Stimulated activated CD8-positive, alpha-beta memory T cell treated with anti-CD3 and anti-CD28 coated beads, Interleukin-4, amount 100 ng/mL, for 48 hours (primary cell): ENCODE measurements at places on chromosomes 6 and 20.
A peak's percentile ranks its signal among the peaks of the same experiment; 100 is the strongest.

- DNase-seq, result no peak
Measured at GRCh38 chr6:15578716-15579391, 84.0 kb downstream of the DTNBP1 start.

DNA sequence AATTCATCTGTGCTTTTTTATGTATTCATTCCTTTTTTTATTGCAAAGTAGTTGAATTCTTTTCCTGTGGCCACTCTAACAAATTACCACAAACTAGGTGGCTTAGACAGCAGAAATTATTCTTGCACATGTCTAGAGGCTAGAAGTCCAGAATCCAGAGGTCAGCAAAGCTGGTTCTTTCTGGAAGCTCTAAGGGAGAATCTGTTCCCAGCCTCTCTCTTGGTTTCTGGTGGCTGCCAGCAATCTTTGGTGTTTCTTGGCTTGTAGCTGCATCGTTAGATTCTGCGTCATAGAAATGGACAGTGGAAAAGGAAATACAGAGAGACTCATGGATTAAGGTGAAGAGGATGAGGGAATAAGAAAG, 39.3 kb downstream of the GSTA2 start:
- DNase-seq, result no peak

GRCh38 chr6:25137916-25138232, 141.3 kb upstream of the CARMIL1 start:
- DNase-seq, result no peak

GRCh38 chr6:111061508-111061907, 25.8 kb upstream of the SLC16A10 start:
- no peak for DNase-seq

- no peak for DNase-seq
Measured at GRCh38 chr6:92110403-92110802, 1309.0 kb downstream of the EPHA7 start.

DNA sequence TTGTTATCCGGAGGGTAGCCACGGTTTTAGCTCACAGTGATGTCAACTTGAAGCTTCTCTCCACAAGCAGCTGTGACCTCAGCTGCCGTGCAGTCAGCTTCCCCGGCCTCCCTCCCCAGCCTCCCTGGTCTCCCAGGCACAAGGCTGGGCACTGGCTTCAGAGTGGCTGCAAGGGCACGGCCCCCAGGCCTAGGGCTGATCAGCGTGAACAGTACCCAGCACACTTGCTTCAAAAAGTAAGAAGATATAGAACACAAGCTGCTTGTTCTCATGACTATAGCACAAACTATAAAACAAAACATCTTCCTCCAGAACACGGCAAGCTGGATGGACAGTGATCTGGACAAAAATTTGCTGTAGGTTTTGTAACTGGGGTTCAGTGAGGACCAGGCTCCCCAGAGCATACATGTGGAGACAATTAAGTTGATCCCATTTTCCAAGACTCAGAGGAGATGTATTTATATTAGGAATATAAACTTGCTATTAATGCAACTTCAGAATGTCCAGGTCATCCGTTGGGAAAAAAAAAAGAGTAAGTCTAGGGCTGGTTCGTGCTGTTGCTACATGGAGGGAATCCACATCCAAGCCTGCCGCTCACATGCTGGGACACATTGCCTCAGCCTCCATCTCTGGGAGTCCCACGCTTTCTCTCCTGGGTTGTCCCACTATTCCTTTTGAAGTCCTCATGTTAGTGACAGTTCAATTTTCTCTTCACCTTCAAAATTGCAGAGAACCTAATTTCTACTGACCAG, 199.4 kb upstream of the THBS2 start:
- no peak for DNase-seq

DNA sequence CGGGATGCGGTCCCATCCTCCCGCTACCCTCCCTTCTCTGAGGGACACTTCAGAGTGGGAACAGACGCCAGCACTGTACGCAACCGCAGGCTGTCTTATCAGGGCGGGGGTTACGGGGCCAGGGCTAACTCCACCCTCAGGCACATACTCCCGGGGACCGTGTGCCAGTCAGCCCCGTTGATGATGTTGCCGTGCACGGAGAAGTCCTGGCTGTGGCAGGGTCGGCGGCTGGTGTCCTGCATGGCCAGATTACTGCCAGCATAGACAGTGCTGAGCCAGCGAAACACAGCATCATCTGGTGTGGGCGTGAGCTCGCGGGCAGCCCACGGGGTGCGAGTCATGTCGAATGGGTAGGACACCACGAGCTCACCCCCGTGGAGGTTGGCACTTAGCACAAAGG, 5.0 kb downstream of the CPXM1 start:
- no peak for DNase-seq

- DNase-seq, result no peak
Measured at GRCh38 chr6:87729965-87730719, 28.1 kb upstream of the AKIRIN2 start.

DNA sequence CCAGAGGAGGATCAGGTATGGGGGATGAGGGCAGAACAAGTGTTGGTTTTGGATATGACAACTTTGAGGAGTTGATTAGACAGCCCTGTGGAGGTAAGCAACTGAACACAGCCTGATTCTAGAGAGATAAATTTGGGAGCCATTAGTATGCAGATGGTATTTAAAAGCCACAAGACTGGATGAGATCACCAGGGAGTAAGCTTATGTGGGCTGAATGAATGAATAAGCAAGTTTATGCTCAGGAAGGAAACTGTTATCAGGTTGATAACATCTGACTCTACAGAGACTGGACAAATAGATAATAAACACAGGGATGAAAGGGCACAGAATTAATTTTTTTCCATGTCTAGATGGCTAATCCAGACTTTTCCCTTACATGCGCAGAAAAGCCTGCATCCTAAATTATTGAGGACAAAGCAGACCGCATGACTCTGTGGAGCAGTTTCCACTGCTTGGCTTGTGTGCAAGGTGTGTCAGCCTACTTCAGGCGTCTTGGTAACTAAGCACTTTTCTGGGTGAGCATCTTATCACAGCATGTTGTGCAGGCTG, 150.6 kb downstream of the GJA10 start:
- no peak for DNase-seq

DNA sequence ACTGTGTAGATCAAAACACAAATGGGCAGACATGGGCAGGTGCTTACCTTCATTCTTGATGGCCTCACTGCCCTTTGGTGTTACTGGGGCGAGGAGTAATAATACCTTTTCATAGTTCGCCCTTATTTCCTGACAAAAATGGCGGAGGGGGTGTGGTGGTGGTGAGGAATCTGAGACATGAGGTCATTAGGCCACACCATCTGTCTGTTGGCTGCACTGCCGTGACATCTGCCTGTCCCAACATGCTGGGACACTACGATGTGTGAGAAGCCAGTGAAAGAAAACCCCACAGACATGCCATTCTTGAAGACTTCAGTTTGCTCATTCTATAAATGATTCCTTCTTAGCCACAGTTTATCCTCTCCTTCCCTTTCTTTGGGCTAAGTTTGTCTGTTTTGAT, 13.4 kb upstream of the MAPRE1 start:
- no peak for DNase-seq

GRCh38 chr6:147268254-147268653, 64.0 kb downstream of the STXBP5 start:
- DNase-seq, result no peak

DNA sequence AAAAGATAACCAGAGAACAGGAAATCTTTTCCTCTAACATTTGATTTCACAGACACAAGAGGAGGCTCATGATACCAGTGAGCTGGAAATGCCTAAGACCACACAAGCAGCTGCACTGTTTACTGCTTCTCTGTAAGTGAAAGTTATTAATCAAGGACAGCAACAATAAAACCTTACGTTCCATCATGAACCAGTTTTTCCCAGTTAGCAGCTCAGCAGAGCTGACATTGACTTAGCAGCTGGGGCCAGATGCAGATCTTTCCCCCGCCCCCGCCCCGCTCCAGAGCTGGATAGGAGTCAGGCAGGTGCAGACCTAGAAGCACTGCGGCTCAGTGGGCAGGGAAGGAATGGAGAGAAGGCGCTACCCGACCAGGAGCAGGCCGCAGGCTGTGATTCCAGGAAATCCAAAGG, 275.2 kb downstream of the GMDS start:
- no peak for DNase-seq

DNA sequence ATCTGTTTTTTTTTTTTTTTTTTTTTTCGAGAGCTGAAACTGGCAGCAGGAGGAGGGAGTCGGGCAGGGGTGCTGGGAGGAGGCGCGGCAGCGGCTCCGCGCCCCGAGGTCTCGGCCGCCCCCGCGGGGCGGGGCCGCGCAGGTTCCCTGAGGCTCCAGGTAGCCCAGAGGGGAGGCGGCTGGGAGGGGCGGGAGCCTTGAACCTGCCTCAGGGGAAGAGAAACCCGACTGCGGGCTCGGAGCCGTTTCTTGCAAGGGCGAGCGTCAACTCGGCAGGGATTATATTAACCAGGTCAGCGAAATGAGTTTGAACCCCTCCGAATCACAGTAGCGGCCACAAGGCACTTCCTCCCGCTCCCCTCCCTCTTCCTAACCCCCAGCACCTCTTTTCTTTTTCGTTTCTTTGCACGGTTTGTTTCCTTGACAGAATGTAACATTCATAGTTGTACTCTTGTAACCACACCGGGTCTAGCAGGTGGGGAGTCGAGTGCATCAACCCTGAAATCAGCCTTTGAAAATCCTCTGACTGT, 2.0 kb downstream of the MYB start:
- peak; percentile 88 for DNase-seq

DNA sequence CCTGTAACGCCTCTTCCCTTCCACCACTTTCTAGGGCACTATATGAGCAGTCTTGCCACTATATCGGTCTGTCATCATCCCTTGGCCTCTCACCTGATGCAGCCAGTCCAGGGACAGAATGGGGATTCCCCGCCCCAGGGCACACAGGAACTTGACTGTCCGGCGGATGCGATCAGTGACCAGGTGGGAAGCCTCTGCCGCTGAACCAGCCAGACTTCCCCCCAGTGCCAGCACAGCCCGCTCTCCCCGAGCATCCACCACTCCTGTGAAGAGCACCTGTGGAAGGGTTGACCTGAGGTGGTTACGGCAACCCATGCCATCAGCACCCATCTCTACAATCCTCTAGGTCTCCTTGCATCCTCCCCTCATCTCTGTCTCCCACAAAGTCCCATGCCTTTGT, 12.2 kb upstream of the NRM start:
- no peak for DNase-seq

DNA sequence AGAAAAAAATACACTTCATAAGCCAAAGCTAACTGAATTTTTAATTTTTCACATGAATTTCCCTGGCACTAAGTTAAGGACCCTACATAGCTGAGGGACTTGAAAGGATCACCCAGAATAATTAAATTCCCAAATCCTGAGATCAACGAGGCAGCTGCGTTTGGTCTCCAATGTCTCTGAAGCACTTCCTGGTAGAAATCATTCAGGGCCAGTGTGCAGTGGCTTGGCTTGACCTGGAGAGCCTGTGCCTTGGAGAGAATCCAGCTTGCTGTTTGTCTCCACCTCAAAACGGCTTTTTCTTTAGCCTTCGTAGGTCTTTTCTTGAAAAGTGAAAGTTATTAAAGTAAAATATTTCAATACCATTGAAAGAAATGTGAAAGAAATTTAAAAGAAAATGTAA, 92.4 kb downstream of the SMOC2 start:
- DNase-seq, result no peak

GRCh38 chr6:139653111-139653510, 278.7 kb upstream of the CITED2 start:
- no peak for DNase-seq

DNA sequence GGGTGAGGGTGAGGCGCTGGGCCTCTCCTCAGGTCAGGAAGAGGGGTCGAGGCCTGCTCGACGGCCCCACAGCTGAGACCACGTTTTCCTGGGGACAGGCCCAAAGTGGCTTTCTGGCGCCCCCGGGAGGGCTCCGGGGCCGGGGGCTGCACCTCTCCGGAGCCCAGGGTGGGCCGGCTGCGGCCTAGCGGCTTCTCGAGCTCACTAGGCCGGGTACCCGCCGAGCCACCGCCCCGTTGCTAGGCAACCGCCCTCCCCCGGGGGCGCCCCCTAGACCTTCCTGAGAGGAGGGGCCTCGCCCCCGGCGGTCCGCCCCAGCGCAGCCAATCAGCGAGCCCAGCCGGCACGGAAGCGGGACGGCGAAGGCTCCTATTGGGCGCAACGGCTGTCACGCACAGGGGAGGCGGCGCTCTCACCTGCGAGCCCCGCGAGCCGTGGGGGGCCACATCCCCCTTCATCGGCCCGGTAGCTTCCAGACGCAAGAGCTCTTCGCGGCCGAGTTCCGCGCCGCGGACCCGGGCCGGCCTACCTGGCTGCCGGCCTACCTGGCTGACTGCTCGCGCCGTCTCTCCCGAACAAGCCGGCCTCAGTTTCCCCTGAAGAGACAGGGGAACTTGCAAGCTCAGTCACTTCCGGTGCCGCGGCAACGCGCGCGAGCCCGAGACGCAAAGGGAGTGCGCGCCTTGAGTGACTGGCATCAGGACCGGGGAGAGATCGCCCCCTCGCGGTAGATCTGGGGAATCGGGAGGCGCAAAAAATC, 831 bp upstream of the BCL2L1 start:
- peak; percentile 98 for DNase-seq

DNA sequence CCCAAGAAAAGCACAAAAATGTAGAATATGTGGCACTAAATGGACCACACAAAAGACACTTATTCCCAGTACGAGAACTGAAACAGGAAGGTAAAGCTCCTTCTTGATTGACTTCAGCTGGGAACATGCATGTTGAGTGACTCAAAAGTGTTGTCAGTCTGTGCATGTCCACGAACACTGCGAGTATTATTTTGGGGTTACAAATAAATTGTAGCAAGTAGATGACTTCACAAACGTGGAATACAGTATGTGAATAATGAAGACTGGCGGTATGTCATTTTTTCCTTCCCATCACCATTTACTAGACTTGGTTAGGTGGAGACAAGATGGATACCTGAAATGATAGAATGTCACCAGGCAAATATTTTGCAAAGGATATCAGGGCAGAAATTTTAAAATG, 45.4 kb downstream of the L3MBTL3 start:
- DNase-seq, result no peak

DNA sequence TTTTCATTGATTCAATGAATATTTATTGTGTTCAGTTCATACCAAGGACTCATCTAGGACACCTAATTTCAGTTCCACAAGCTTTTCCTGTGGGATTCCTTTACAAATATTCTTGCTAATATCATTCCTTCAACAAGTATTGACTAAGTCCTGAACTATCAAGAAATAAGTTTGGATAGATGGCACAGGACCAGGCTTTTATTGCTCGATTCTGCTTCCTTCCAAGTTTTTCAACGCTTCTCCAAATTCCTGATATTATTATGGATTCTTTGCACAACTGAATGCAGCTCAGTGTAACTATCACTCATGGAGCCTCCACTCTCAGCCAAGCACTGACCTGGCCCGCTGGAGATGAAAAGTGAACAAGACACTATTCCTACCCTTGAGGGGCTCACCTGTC, 32.7 kb upstream of the COL21A1 start:
- no peak for DNase-seq

DNA sequence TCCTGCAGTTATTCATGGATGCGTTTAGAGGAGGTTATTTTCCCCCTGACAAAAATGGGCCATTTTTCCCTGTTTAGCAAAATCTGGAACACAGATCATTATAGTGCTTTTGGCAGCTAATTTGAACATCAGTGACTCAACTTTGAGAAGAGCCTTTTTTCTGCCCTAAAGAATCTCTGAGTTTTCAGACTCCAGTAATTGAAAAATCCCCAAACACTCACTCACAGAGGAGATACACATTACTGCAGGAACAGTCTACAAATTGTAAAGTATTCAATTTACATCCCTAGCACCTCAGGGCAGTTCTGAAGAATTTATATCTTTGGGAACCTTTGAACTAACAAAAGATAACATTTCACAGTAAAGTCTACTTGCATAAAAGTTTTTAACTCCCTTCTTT, 966.6 kb upstream of the SLC35B3 start:
- DNase-seq, result no peak
